ENCODE measurements at places on chromosomes 5 and 9. TPM values are rescaled to one million over a fixed set of nuclear protein-coding genes. Genes with fewer than 3 reads are reported as not detected.

The PRDM12 gene
- total RNA-seq, result 0.12 TPM

The HSD17B4 gene
- 130 TPM for total RNA-seq

The CD274 gene
- total RNA-seq, result 4.4 TPM

The PRR7 gene
- 11.8 TPM for total RNA-seq

The ARHGEF28 gene
- 7.9 TPM for total RNA-seq

The IL4 gene
- not detected for total RNA-seq

The TAS2R1 gene
- not detected for total RNA-seq

The C6 gene
- 10.0 TPM for total RNA-seq

Data from pericardium fibroblast (primary cell).